ENCODE measurements at places on chromosomes 5 and 9.

- DNase-seq: no peak
Measured at GRCh38 chr5:176144508-176144907, 93.7 kb upstream of the SIMC1 start.

DNA sequence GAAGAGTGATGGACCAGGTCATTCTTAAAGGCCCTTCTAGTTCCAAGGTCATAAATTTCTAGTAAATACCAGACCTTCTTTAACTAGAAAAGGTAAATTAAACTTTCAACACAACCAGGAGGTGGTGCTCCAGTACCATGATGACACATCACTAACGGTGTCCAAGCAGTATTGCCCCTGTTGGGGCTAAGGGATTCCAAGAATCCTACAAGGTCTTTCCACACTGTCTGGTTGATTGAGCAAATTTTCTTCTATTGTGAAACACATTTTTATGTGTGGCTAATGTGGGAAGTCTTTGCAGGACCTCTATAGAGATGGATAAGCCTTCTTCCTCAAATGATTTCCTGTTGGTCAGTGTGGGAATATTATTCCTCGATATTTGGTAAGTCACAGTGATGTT, 459.6 kb upstream of the PAPPA start:
- DNase-seq: no peak

GRCh38 chr5:143207058-143207457, 196.4 kb downstream of the NR3C1 start:
- DNase-seq: no peak

- DNase-seq: no peak
Measured at GRCh38 chr9:114722937-114723620, 41.1 kb upstream of the TEX48 start.

DNA sequence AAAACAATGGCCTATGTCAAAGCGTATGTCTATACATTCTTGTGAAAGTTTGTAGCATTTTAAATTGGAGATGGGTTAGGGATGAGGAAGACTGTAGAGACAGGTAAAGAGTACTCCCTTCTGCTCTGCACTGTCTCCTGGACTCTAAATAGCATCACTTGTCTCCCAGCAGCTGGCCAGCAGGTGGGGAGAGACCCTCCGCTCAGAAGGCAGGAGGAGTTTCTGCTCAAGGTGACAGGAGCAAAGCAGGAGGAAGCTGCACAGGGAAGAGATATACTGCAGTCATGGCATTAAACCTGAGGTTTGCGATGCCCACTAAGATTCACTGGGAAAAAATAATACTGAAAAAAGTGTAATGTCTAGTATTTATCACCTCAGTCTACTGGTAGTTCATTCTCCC, 10.7 kb upstream of the ASTN2 start:
- DNase-seq: no peak

DNA sequence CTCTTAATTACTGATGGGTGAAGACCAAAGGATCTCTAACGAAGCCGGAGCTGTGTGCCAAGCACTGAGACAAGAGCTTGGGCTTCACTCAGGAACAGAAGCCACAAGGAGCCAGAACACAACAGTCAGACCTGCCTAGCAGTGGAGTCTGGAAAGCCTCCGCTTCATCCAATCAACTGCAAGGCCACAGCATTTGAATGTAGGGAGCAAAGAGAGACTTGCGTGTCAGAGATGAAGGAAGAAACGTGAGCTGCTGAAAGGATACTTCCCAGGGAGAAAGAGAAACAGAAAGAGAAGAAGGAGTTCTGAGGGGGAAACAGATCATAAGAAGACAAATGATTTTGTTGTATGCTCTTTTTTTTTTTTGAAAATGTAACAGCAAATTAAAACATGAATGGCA, 43.5 kb downstream of the DDX31 start:
- no peak for DNase-seq

GRCh38 chr5:90131383-90132133, 278.0 kb downstream of the CETN3 start:
- DNase-seq: no peak

DNA sequence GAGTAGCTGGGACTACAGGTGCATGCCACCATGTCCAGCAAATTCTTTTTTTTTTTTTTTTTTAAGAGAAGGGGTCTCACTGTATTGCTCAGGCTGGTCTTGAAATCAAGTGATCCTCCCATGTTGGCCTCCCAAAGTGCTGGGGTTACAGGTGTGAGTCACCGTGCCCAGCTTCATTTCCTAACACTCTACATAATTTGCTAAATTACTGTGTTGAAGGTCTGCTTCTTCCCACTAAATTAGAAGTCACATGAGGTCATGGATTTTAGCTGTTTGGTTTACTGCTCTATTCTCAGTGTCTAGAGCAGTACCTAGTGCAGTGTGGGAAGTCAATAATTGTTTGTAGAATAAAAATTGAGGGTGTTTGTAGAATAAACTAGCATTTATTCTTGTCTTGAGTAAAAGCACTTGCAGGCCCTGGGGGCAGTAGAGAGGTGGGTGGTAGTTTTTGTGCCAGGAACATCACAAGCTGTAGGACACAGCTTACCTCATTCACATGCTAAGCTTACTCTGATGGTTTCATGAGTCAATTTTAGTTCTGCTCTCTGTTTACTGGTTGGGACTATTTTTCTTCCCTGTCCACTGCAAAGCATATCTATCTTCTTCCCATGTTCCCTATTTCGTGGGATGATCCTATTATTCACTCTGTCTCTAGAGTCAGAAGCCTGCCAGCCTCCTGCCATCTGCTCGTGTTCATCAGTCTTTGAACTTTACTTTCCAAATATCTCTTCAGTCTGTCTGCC, 7.0 kb downstream of the TEX48 start:
- no peak for DNase-seq

GRCh38 chr5:174553556-174553955, 170.8 kb upstream of the MSX2 start:
- no peak for DNase-seq

DNA sequence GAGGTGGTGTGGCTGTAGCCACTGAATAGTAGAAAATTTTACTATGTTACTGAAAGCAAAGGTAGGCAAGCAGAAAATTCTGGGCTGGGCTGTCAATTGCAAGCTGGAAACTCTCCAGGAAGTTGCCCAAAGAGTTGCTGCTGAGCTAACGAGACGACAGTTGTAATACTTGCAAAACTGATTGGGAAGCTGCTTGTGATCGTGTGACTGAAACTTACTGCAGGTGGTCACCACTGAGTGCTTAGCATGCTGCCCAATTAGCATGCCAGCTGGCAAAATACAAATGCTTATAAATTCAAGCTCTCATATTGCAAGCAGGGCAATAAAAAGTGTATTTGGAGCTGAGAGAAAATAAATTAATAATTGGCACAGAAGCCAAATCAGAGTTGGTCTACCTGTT, 758.5 kb upstream of the EDIL3 start:
- no peak for DNase-seq

DNA sequence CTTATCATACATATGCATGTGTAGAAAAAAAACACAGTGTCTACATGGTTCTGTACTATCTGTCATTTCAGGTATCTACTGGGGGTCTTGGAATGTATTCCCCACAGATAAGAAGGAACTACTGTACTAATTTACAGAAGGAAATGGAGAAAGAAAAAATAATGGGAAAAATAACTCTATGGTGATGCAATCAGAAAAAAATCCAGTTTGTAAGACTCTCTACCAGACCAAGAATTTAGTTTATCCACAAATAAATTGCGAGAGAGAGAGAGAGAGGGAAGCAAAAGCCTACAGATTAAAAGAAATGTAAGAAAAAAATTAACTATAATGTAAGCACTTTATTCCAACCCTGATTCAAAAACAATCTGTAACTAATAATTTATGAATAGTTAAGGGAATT, 708.6 kb upstream of the ZNF608 start:
- DNase-seq: no peak

- no peak for DNase-seq
Measured at GRCh38 chr9:98993570-98993945, 49.9 kb downstream of the COL15A1 start.

DNA sequence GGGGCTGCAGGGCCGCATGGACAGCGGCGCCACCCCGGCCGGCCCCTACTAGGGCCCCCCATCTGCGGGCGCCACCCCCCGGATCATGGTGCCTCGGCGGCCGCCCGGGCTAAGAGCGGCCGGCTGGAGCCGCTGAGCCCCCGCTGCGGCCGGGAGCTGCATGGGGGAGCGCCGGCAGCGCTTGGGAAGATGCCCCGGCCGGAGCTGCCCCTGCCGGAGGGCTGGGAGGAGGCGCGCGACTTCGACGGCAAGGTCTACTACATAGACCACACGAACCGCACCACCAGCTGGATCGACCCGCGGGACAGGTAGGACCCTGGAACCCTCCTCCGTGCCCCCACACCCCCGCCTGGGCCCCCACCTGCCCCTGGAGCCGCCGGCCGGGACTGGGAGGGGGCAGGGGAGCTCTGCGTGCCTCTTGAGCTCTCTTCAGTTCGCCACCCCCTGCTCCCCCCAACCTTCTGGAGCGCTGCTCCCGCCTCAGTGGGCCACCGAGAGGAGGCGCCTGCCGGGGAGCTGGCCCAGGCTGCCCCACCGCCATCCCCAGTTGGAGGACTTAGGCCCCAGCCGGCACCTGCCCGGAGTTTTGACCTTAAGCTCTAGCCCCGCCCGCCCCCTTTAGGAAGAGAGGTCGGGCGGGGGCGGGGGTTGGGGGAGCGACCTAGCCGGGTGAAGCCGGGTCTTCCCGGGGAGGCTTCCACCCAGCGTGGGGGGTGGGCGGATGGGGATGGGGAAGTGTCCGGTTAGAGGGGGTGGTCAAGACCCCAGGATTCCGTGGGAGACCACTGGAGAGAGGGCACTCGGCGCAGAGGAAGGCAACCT, 730 bp downstream of the WWC1 start:
- peak; percentile 52 for DNase-seq

- DNase-seq: no peak
Measured at GRCh38 chr9:105447386-105447813, 434 bp upstream of the FSD1L start.

DNA sequence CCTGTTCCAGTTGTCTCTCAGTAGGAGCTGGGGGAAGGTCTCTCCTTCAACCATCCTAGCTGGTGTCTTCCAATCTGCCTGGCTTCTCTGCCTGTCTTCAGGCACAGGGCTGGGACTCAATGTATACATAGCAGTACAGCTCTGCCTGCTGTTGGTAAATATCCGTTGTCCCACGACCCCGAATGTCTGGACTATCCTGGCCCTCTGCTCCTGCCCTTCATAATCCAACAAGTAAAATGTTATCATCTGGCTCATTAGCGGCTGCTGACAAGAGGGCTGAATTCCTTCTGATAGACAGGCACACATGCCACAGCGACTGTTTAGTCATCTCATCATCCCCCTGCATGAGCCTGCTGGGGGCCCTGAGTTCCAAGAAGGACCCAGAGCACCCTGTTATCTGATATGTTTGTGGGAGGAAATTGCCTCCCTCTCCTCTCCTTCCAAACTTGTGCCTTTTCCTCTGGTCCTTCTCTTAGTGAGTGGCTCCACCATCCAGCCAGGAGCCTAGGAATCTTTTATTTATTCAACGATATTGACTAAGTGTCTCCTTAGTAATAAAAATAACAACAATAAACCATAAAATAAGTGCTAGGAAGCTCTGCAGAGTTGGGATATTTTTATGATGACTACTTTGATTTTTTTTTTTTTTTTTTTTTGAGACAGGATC, 29.5 kb upstream of the TGFBR1 start:
- no peak for DNase-seq

GRCh38 chr9:5488221-5489008, 21.9 kb upstream of the PDCD1LG2 start:
- DNase-seq: no peak

DNA sequence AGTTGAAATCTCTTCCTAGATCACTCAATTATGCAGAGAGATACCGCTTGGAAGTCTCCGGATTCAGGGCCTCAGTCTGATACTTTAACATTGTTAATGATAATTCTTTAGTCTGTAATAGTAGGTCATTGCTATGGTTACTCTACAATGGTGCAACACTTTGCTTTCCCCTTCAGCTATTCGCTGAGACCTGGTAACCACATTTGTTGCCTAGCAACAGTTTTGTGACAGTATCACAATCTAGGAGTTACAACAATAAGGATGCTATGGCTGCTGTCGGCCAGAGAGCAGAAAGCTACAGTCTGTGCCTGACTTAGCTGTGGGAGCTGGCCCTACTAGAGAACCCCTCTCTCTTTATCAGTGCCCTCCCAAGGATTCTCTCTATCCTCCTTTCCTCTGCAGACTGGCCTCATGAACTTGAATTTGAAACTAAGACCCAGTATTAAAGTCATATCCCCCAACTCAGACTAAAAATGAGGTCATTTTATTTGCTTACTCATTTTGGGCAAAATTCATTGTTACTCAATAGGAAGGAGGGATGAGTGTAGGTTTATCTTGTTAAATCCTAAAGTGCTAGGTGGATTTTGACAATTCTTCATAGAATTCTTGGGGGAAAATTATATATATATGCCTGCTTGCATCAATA, 39.3 kb downstream of the NR2F1 start:
- peak; percentile 58 for DNase-seq

GRCh38 chr5:1017691-1018455, 9.3 kb downstream of the NKD2 start:
- DNase-seq: no peak

- DNase-seq: no peak
Measured at GRCh38 chr9:96279932-96280331, 22.0 kb downstream of the HSD17B3 start.

- DNase-seq: no peak
Measured at GRCh38 chr9:134493461-134494272, 147.9 kb upstream of the COL5A1 start.

DNA sequence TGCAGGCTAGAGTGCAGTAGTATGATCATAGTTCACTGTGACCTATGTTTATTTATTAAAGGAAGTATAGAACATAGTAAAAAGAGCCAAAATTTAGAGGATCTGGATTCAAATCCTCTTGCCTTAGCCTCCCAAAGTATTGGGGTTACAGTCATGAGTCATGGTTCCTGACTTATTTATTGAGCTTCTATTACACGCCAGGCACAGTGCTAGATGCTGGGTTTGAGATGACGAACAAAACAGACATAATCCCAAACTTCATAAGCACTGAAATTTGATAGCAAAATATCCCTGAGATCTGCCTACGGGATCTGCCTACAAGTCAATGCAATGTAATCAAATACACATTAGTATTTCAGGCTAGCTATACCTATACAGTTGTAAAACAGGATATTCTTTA, 2.5 kb downstream of the KIAA0825 start:
- no peak for DNase-seq

GRCh38 chr9:136296434-136297015, 7.4 kb downstream of the CCDC187 start:
- DNase-seq: no peak

GRCh38 chr5:98602534-98603112, 170.8 kb upstream of the RGMB start:
- no peak for DNase-seq

All from HAP-1 (cell line).